GF-D8 (cell line): ENCODE measurements at places on chromosomes 6 and 20.

DNA sequence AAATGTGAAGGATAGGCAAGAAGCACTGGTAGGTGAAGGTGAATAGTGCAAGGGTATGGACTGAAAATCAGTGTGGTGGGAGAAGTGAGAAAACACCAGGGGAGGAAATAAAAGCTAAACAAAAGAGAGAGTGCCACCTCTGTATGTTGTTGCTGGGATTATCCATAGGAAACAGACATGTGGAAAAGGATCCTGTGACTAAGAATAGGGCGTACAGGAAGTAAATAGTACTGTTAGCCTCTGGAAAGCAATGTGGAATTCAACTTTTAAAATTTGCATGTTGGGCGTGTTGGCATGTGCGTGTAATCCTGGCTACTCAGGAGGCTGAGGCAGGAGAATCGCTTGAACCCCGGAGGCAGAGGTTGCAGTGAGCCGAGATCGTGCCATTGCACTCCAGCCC, 661.7 kb downstream of the KIF16B start:
- DNase-seq: no peak

- no peak for DNase-seq
These were observed 39.5 kb downstream of the ZDHHC14 start for GRCh38 chr6:157420497-157420896.

GRCh38 chr20:49989234-49990065, 6.7 kb downstream of the SNAI1 start:
- no peak for DNase-seq

GRCh38 chr6:110042670-110043296, 64.7 kb downstream of the GPR6 start:
- DNase-seq: no peak

GRCh38 chr6:142518126-142518525, 216.3 kb downstream of the ADGRG6 start:
- no peak for DNase-seq

- DNase-seq: no peak
These were observed 284.2 kb downstream of the BTBD9 start for GRCh38 chr6:38355519-38355918.

DNA sequence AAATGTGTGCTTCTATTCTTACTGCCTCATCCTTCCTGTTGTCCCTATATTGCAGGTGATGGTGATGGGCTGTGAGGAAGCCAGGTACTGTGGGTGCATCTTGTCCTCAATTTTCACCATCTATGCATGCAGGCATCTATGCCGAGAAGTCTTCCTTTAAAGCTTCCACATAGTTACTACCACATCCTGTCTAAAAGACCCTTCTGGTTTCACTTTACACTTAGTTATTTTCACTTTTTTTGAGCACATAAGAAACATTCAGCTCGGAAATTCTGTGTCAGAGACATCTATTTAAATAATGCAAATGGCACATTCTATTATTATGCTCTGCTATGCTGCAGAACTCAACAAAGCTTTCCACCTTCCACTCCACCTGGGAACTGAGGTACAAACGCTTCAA, 28.2 kb upstream of the FABP7 start:
- DNase-seq: no peak
